ENCODE measurements at places on chromosomes 3 and 15. TPM values are rescaled to one million over a fixed set of nuclear protein-coding genes. Genes with fewer than 3 reads are reported as not detected.
A peak's percentile ranks its signal among the peaks of the same experiment; 100 is the strongest.

DNA sequence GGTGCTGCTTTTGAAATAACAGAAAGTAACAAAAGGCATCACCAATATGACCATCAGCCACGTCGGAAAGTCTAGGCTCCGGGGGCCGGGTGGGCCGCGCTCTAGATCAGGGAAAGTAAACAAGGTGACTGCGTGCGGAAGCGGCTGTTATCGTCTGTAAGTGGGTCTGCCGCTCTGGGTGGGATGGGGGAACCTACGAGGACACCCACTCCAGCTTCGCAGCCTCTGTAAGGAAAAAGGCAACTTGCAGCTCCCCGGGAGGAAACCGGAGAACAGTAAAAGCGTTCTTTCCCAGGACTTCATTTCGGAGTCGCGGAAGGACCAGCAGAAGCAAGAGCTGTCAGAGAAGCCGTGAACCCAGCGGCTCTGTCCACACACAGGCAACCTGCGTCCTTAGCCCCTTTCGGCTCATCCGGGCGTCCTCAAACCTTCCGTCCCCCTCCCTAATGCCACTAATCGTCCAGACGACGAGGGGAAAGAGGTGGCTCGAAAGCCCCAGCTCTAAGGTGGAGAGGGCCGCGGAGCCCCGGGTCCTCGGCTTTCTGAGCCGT lies 461 bp downstream of the XRN1 start:
- peak; percentile 64 for DNase-seq

Gene TRIM71
- total RNA-seq, result not detected

GRCh38 chr15:100942656-100943425 lies 23.7 kb downstream of the LRRK1 start:
- DNase-seq, result no peak

Gene EEFSEC
- 6.1 TPM for total RNA-seq

Gene NR1I2
- total RNA-seq, result under 0.01 TPM

Gene SLC12A1
- total RNA-seq, result not detected

- no peak for DNase-seq
These were observed 760.4 kb downstream of the ZPLD1 start for GRCh38 chr3:103195216-103195615.

GRCh38 chr15:51814606-51815005 lies 14.8 kb upstream of the TMOD3 start:
- DNase-seq, result no peak

GRCh38 chr3:73361591-73361990 lies 263.1 kb downstream of the PDZRN3 start:
- no peak for DNase-seq

- DNase-seq, result no peak
These were observed 710.1 kb upstream of the CBLB start for GRCh38 chr3:106578911-106579310.

Gene NTRK3
- not detected for total RNA-seq

DNA sequence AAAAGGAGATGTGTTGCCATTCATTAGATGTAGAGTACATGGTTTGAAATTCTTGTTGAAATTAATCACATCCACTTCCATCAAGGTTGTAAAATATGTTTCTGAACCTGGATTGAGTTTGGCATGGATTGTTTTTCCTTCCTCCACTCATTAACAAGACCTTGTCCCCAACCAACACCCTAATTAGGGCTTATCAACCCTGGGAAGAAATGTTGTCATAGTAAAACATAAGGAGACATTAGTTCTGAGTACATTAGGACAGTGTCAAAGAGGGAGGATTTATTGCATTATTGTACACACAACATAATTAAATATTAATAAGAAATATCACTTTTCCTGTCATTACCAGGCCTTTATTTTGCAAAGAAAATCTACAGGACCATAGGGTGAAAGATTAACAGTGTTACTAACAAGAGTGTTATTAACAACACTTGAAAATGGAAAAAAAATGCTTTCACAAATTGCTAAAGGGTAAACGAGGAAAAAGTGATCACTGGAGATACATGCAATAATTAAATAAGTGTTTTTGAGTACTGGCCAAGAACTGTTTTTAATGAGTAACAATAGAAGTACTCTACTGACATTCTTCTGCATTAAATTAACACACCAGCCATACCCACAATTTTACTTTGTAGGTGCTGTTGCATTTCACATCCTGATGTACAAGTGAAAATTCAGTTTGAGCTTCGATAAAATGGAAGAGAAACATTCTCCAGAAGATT lies 30.4 kb upstream of the WDR72 start:
- DNase-seq, result no peak

DNA sequence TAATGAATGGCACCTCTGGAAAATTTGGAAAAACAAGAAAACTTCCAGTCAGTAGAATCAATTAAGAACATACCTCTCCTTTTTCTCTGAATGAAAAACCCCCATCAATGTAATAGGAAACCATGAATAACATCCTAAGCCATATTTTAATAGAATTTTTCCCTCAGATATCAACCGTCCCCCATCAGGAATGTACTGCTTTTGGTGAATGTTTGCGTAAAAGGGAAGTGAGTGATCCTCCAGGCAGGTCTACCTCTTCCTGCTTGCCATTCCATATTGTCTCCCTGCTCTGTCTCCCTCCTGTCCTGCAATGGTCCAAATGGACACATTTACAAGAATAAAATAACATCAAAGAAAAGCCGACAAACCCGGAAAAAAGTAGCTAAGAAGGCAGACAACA lies 30.8 kb downstream of the LAMP3 start:
- DNase-seq, result no peak

Gene VIPR1
- total RNA-seq, result not detected

- no peak for DNase-seq
These were observed 26.9 kb downstream of the STOML1 start for GRCh38 chr15:73965094-73965757.

DNA sequence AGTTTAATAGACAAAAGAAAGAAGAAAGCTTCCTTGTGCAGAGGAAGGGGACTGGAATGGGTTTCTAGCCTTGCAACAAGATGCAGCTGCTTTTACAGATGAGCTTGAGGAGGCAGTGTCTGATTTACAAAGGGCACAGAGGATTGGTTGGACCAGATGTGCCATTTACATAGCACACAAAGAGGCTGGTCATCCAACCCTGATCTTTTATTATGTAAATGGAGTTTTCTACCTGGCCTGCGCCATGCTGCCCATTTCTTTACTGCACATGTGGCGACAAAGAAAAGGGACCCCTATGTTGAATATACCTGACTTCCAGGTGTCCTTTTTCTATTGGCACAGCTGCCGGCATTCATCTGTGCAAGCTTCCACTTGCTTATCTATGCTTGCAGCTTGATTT lies 409.4 kb upstream of the FRG2C start:
- DNase-seq, result no peak

- DNase-seq, result peak; percentile 61
These were observed 7.9 kb upstream of the RTP3 start for GRCh38 chr3:46489875-46490274.

Gene PRTG
- 6.9 TPM for total RNA-seq

Gene CACNA1D
- under 0.01 TPM for total RNA-seq

Gene PATL2
- 0.97 TPM for total RNA-seq

Gene CD86
- total RNA-seq, result not detected

- peak; percentile 12 for DNase-seq
These were observed 9.9 kb downstream of the CCR5 start for GRCh38 chr3:46380471-46381221.

Gene AMT
- total RNA-seq, result 1.3 TPM

DNA sequence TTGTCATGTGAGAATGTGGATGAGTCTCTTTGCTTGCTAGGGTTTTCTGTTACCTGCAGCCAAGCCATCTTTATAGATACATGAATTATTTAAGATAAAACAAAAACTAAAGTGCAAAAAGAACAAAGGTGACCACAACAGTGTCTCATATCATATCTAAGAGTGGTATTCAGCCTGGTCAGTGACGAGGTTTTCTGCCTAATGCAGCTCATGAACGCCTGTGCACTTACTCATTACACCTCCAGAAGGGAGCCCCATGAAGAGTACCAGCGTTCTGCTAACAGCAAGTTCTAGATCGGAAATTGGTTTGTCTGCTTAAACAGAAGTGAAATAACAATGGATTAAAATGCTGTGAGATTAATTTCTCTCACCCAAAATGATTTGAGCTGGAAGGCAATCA lies 19.2 kb downstream of the PXYLP1 start:
- no peak for DNase-seq

Gene SPTBN5
- 0.32 TPM for total RNA-seq

DNA sequence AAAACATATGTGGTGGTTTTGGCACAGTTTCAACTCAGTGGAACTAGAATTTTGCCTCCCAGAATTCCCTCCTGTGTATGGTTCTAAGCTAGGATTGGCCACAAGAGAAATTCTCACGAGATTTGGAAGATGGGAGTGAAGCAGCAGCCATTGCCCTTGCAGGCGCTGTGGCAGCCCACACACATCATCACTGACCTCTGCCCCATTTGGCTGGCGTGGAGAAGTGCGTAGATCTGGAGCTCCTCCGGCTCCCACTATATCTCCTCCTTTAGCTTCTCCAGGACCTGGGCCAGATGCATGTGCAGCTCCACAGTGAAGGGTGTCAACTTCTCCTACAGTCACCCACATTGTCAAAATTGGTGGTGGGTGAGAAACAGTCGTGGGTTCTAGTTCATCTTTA lies 199.6 kb downstream of the EFHB start:
- no peak for DNase-seq

DNA sequence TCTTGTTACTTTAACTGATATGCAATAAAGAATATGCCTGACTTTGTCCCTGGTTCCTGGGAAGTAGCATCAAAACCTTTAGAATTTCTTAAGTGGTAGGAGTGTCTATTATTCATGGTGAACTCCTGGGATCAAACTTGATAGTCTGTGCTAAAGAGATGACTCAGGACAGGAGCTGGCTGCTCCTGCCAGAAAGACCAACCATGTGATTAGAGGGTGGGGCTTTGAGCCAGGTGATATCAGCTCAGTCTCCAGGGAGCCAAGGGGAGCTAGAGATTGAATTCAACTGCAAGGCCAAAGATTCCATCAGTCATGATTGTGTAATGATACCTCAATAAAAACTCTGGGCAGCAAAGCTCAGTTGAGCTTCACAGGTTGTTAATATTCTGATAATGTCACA lies 20.6 kb upstream of the TMC3 start:
- no peak for DNase-seq

Gene SHC4
- 3.5 TPM for total RNA-seq

Gene TRAT1
- not detected for total RNA-seq

Gene UROC1
- under 0.01 TPM for total RNA-seq

DNA sequence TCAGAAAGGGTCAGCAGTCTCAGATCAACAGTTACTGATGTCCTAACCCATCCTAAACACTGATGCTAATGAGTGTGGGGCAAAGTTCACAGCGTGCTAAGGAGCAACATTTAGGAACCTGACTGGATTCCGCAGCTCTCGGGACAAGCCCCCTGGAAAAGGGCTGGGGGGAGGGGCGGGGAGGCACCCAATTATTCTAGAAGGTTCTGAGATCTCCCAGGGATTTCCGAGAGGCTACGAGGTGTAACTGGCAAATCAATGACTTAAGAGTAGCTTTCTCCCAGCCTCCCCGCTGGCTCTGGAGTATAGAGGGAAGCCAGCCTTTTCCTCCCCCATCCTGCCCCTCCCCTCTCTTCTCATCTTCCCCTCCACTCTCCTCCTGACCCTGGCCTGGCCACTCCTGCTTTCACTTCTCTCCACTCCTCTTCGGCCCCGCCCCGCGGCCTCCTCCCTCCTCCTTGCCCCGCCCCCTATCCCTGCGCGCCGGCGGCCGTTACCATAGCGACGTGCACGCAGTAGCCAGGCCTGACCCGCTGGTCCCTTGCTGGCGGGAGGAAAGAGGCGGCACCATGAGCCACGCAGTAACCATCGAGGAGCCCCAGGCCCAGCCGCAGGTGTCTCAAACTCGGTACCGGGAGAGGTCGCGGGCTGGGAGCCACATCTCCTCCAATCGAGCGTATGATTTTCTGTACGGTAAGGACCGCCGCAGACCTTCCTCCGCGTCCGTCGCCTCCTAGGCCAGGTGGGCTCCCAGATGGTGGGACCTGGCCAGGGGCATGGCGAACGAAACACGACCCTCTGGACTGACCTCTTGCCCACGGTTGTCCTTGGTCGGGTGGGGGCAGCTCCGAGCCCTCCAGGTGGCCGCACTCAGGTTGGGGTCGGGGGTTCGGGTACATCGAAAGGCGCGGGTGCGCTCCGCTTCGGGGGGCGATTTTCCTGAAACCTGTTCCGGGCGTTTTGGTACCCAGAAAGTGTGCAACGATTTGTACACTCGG lies at the start of gene CFAP91:
Gene CFAP91, plus strand, starts transcription at position 493 of the 998 bp plus-strand sequence. Its CDS starts 77 bp downstream, at position 570.
- DNase-seq, result peak; percentile 94

- DNase-seq, result no peak
These were observed 634 bp downstream of the ZMAT3 start for GRCh38 chr3:179071027-179071322.

Gene IRAK2
- 3.2 TPM for total RNA-seq

Gene PDIA5
- 43.6 TPM for total RNA-seq

DNA sequence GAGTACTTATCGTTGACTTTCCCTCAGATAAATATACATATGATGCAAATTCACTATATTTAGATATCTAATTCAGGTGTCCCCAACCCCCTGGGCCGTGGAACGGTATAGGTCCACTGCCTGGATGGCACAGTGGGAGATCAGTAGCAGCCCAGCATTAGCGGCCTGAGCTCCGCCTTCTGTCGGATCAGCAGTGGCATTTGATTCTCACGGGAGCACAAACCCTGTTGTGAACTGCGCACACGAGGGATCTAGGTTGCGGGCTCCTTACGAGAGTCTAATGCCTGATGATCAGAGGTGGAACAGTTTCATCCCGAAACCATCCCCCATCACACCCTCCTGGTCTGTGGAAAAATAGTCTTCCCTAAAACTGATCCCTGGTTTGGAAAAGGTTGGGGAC lies 6.9 kb downstream of the KNL1 start:
- DNase-seq, result peak; percentile 12

- DNase-seq, result no peak
These were observed 36.9 kb upstream of the LRIG1 start for GRCh38 chr3:66537735-66538134.

DNA sequence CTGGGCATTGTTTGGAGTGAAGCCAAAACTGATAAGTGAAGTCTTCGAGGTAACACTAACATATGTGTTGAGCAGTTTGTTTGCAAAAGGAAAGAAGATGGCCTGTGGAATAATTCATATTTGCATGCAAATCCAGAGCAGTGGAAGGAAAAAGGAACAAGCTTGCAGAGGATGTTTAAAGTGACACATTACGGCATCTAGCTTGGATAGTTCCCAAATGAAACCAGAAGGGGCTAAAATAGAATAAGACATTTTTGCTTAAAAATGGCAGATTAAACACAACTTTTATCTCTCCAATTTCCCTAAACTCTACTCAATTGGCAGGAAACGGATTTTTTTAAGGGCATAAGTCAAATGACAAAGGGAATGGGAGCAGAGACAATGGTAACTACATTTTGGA lies 25.4 kb upstream of the RYK start:
- DNase-seq, result no peak

All from fibroblast of villous mesenchyme (primary cell).